ENCODE measurements at places on chromosomes 4 and X.

GRCh38 chr4:78687818-78688217 is 88.3 kb upstream of the BMP2K start:
- H3K4me3 ChIP-seq, result no peak overlapping the region
- H3K36me3 ChIP-seq, result no peaks in the 10 kb centered on the region
- DNase-seq, result no peak
- no peak overlapping the region for H3K27ac ChIP-seq
- no peaks in the 10 kb centered on the region for H3K4me1 ChIP-seq
- no peaks in the 10 kb centered on the region for H3K27me3 ChIP-seq

- peak overlapping the region; percentile 74 for H3K27ac ChIP-seq
- H3K36me3 ChIP-seq, result no peaks in the 10 kb centered on the region
- H3K4me1 ChIP-seq, result peaks cover 30% of the 10 kb centered on the region
- peaks cover 3% of the 10 kb centered on the region for H3K27me3 ChIP-seq
- H3K4me3 ChIP-seq, result no peak overlapping the region
These were observed 4.2 kb downstream of the TACC3 start for GRCh38 chr4:1725521-1725920.

DNA sequence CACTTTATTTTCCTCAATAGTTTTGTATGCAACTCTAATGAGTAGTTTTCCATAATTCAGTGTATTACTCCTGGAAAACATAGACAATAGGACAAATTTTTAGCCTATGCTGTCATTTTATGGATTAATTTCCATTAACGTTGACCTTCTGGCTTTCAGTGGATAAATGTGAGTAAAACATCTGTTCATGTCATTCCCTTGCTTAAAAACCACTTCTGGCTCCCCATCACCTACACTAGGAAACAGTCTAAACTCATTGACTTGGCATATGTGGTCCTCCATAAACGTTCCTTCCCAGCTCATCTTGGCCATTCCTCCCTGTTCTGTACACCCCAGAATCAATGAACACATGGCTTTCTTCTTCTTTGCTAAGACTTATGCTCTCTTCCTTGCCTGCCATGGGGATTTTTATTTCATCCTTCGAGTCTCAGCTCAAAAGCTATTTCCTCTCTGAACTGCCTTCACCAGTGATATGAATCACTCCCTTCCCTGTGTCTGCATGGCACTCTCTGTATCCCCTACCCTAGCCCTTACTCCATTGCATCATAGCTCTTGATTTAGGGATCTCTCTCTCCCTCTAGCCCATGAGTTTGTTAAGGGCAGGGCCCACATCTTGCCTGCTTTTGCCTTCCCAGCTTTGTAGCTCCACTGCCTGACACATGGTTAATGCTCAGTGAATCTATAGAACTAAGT is 34.8 kb downstream of the DOCK11 start:
- H3K4me1 ChIP-seq, result peaks cover 83% of the 10 kb centered on the region
- H3K4me3 ChIP-seq, result peak overlapping the region; percentile 37
- peak overlapping the region; percentile 97 for H3K27ac ChIP-seq
- H3K36me3 ChIP-seq, result peaks cover 6% of the 10 kb centered on the region
- DNase-seq, result no peak
- no peaks in the 10 kb centered on the region for H3K27me3 ChIP-seq

- H3K27ac ChIP-seq, result no peak overlapping the region
- no peak overlapping the region for H3K4me3 ChIP-seq
- no peaks in the 10 kb centered on the region for H3K4me1 ChIP-seq
- DNase-seq, result no peak
These were observed 192.5 kb downstream of the TECRL start for GRCh38 chr4:64216741-64217140.

DNA sequence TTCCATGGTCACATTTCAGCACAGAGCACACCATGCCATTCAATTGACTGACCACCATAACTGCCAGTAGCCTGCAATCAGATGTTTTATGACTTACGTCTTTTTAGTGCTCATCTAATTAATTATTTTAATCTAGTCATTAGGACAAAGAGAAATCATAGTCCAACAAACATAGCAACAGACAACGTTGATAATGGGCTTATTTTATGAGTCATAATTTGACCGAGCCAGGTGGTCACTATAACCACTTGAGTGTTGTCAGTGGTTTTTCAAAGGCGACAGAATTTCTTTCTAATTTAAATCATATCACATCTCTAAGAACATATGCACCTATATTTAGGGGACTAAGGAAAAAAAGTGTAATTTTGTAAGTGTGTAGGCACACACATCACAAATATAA is 1.9 kb downstream of the SEC24D start:
- H3K4me1 ChIP-seq, result peaks cover 48% of the 10 kb centered on the region
- peaks cover 3% of the 10 kb centered on the region for H3K27me3 ChIP-seq
- peak overlapping the region; percentile 32 for H3K27ac ChIP-seq
- no peak overlapping the region for H3K4me3 ChIP-seq
- H3K36me3 ChIP-seq, result peaks cover 16% of the 10 kb centered on the region

DNA sequence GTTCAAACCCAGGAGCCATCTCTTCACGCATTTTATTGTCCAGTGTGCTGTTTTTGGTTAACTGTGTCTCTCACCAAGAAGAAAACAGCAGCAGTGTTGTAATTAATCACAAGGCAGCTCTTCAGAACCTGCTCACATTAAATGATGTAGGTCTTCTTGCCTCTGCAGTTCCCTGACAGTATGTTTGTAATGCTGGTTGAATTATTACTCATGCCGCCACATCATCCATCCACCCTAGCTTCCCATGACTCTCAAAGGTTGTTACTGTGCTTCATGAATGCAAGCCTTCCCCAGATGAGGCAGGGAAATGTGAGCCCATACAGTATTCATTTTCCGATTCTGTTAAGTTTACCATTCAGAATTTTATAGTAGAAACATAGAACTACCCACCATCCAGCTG is 17.4 kb downstream of the TLR10 start:
- H3K4me3 ChIP-seq, result no peak overlapping the region
- H3K27ac ChIP-seq, result no peak overlapping the region
- H3K27me3 ChIP-seq, result peaks cover 2% of the 10 kb centered on the region
- DNase-seq, result no peak

GRCh38 chrX:3621414-3621813 is 92.0 kb downstream of the PRKX start:
- H3K4me1 ChIP-seq, result peaks cover 10% of the 10 kb centered on the region
- no peak overlapping the region for H3K4me3 ChIP-seq
- DNase-seq, result no peak
- peak overlapping the region; percentile 27 for H3K27ac ChIP-seq
- H3K27me3 ChIP-seq, result no peaks in the 10 kb centered on the region
- H3K36me3 ChIP-seq, result peaks cover 20% of the 10 kb centered on the region

GRCh38 chrX:121671649-121672048 is 624.2 kb downstream of the GLUD2 start:
- no peak overlapping the region for H3K4me3 ChIP-seq
- no peak overlapping the region for H3K27ac ChIP-seq
- no peaks in the 10 kb centered on the region for H3K27me3 ChIP-seq
- DNase-seq, result no peak
- no peaks in the 10 kb centered on the region for H3K4me1 ChIP-seq

GRCh38 chr4:5891563-5892322 is 1.1 kb downstream of the CRMP1 start:
- H3K4me1 ChIP-seq, result peaks cover 11% of the 10 kb centered on the region
- H3K27ac ChIP-seq, result no peak overlapping the region
- H3K36me3 ChIP-seq, result no peaks in the 10 kb centered on the region
- peaks cover 33% of the 10 kb centered on the region for H3K27me3 ChIP-seq

DNA sequence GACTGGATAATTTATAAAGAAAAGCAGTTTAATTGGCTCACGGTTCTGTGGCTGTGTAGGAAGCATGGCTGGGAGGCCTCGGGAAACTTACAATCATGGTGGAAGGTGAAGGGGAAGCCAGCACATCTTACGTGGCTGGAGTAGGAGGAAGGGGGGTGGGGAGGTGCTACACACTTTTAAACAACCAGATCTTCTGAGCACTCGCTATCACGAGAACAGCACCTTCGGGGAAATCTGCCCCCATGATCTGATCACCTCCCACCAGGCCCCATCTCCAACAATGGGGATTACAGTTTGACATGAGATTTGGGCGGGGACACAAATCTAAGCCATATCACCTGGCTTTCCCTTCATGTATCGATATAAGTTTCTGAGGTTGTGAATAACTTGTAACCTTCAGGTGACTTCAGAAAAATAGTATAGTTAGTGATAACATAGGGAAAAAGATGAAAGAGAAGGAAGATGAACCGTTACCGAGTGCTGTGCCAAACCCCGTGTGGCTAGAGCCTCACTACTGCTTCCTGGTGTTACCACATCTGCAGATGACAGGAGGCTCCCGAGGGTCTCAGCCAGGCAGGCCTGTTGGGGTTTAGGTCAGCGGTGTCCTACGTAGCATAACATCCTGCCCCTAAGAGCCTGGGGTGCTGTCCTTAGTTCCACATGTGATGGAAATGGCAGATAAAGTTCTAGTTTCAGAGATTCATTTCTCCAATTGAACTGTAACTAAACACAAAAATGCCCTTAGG is 103.5 kb downstream of the TNIP2 start:
- no peak overlapping the region for H3K4me3 ChIP-seq
- H3K4me1 ChIP-seq, result peaks cover 18% of the 10 kb centered on the region
- peak overlapping the region; percentile 75 for H3K27ac ChIP-seq
- H3K27me3 ChIP-seq, result no peaks in the 10 kb centered on the region
- H3K36me3 ChIP-seq, result peaks cover 24% of the 10 kb centered on the region

GRCh38 chrX:37883196-37883595 is 35.8 kb upstream of the DYNLT3 start:
- DNase-seq, result no peak
- peaks cover 8% of the 10 kb centered on the region for H3K27me3 ChIP-seq
- no peaks in the 10 kb centered on the region for H3K4me1 ChIP-seq
- no peak overlapping the region for H3K4me3 ChIP-seq

GRCh38 chr4:177293208-177294033 is 16.3 kb upstream of the NEIL3 start:
- H3K4me1 ChIP-seq, result no peaks in the 10 kb centered on the region
- no peak overlapping the region for H3K27ac ChIP-seq
- DNase-seq, result no peak
- H3K36me3 ChIP-seq, result peaks cover 6% of the 10 kb centered on the region

GRCh38 chrX:111180750-111181240 is 84.8 kb downstream of the PAK3 start:
- H3K36me3 ChIP-seq, result no peaks in the 10 kb centered on the region
- no peak overlapping the region for H3K27ac ChIP-seq

- H3K4me3 ChIP-seq, result no peak overlapping the region
- peaks cover 2% of the 10 kb centered on the region for H3K27me3 ChIP-seq
- DNase-seq, result no peak
- H3K27ac ChIP-seq, result no peak overlapping the region
- H3K4me1 ChIP-seq, result peaks cover 19% of the 10 kb centered on the region
These were observed 395.4 kb downstream of the BMPR1B start for GRCh38 chr4:95153182-95153581.

DNA sequence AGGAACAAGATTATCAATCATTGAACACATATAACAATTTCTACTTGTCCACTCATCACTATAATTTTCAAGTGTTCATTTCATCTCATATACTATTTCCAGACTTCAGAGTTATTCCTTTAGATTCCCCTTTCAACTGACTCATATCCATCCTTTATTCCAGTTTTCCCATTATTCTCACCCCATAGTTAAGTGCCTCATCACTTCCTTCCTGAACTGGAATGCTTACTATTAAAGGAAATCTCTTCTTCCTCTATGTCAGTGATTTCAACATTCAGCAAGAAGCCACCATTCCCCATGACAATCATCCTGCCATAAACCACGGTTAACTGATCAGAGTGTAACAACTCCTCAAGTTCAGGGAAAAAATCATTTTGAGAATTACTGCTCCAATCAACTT is 198.9 kb downstream of the FBXO8 start:
- H3K27ac ChIP-seq, result no peak overlapping the region
- no peak for DNase-seq
- no peaks in the 10 kb centered on the region for H3K27me3 ChIP-seq
- no peaks in the 10 kb centered on the region for H3K36me3 ChIP-seq

- no peaks in the 10 kb centered on the region for H3K36me3 ChIP-seq
- H3K27ac ChIP-seq, result no peak overlapping the region
- H3K4me1 ChIP-seq, result no peaks in the 10 kb centered on the region
- H3K27me3 ChIP-seq, result no peaks in the 10 kb centered on the region
- no peak overlapping the region for H3K4me3 ChIP-seq
These were observed 8.9 kb upstream of the PHKA2 start for GRCh38 chrX:18992829-18993228.

- H3K27ac ChIP-seq, result no peak overlapping the region
- no peak for DNase-seq
- no peak overlapping the region for H3K4me3 ChIP-seq
- peaks cover 2% of the 10 kb centered on the region for H3K27me3 ChIP-seq
- no peaks in the 10 kb centered on the region for H3K36me3 ChIP-seq
These were observed 50.5 kb upstream of the GUCY1A1 start for GRCh38 chr4:155616117-155616516.

- no peaks in the 10 kb centered on the region for H3K4me1 ChIP-seq
- no peak for DNase-seq
- H3K4me3 ChIP-seq, result no peak overlapping the region
These were observed 59.3 kb downstream of the MAD2L1 start for GRCh38 chr4:120007191-120007871.

GRCh38 chr4:159012381-159012780 is 90.5 kb upstream of the RAPGEF2 start:
- no peak overlapping the region for H3K4me3 ChIP-seq
- no peak overlapping the region for H3K27ac ChIP-seq
- DNase-seq, result no peak
- no peaks in the 10 kb centered on the region for H3K27me3 ChIP-seq

DNA sequence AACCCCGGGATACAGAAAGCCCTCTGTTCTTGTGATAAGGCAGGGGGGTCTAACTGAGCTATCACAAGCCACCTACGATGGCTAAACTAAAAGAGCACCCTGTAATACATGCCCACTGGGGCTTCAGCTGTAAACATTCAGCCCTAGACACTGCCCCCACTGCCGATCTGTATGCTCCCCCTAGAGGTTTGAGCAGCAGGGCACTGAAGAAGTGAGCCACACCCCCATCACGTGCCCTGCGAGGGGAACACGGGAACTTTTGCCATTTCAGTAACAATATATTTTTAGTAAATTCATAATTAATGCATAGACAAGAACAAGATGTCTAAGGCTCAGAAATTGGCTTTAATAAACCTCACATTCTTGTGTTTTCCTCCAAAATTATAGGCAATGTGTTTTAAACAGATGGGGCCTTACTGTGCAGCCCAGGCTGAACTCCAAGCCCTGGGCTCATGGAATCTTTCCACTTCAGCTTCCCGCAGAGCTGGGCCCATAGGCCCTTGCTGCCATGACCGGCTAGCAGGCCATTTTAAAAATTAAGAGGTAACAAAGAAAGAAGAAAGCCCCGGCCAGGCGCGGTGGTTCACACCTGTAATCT is 235.3 kb upstream of the SFRP2 start:
- H3K27me3 ChIP-seq, result peaks cover 3% of the 10 kb centered on the region
- H3K4me1 ChIP-seq, result no peaks in the 10 kb centered on the region
- no peaks in the 10 kb centered on the region for H3K36me3 ChIP-seq
- H3K27ac ChIP-seq, result no peak overlapping the region
- DNase-seq, result no peak

DNA sequence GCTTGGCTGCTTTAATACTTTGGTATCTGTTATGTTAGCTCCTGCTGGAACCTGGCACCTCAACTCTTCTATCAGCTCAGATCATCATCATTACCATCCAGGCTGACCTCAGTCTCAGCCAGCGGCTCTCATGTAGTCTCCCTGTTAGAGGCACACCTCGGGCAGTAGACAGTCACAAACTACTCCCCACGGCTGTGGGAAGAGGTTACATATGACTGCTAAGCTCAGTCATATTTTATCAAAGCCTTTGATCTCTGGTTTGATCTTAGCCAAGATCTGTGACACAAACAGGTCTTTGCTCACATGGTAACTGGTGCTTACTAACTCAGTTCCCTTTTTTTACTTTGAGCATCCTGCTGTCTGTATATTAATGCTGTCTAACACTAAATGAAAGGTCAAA is 384.9 kb downstream of the CENPC start:
- no peak overlapping the region for H3K27ac ChIP-seq
- H3K36me3 ChIP-seq, result no peaks in the 10 kb centered on the region
- H3K4me3 ChIP-seq, result no peak overlapping the region
- DNase-seq, result no peak
- no peaks in the 10 kb centered on the region for H3K4me1 ChIP-seq
